NCI-H1436 treated with DMSO at 0.1 percent for 48 hours (cell line): ENCODE measurements at places on chromosomes 1 and 21.

GRCh38 chr1:32256473-32257226 is 5.6 kb downstream of the LCK start:
- no peak for DNase-seq

GRCh38 chr1:6899621-6900020 is 114.4 kb downstream of the CAMTA1 start:
- DNase-seq = no peak

DNA sequence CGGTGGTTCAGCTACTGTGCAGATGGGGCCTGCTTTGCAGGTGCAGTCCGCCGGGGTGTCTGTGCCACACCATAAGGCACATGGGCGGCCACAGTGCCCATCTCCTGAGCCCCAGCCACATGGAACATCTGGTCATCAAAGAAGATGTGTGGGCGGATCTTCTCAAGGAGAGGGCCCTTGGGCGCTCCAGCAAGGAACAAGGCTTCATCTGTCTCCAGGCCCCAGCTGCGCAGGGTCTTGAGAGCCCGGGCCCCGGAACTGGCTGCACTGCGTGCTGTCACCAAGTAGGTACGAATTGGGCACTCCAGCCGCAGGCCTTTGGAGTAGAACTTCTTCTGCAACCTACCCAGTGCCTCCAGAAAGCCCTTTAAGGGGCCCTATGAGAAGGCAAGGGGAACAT is 12.8 kb downstream of the NT5C1A start:
- DNase-seq = no peak

- DNase-seq = no peak
Observed at GRCh38 chr21:45292399-45293219, 4.9 kb upstream of the POFUT2 start.

DNA sequence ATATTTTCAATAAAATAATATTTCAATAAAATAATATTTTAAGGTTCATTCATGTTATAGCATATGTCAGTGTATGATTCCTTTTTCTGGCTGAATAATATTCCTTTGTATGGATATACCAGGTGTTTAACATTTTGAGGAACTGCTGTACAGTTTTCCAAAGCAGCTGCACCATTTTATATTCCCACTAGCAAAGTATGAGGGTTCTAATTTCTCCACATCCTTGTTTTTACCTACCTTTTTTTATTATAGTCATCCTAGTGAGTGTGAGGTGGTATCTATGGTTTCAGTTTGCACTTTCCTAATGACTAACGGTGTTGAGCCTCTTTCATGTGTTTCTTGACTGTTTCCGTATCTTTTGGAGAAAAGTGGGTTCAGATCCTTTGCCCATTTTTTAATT is 5.2 kb downstream of the DEGS1 start:
- no peak for DNase-seq

DNA sequence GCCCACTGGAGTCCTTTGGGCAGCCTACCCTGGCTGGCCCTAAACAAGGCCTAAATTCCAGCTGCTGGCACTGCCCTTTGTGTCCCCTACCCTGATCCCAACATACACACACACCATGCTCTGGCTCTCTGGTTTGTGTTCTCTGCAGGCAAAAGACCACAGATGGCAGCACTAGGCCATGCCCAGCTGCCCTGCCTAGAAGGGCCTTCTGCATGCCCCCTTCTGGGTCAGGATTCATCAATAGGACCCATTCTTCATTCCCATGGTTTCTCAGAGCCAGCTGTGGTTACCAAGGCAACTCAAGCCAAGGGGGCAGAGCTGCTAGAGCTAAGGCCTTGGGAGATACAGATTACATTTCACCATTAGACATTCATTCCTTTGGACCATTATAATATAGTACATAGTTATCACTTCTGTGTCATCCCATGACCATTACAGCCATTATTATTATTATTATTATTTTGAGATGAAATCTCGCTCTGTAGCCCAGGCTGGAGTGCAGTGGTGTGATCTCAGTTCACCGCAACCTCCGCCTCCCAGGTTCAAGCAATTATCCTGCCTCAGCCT is 17.5 kb downstream of the ASAP3 start:
- DNase-seq = no peak

- DNase-seq = no peak
Observed at GRCh38 chr1:58290685-58291372, 255.7 kb downstream of the OMA1 start.

DNA sequence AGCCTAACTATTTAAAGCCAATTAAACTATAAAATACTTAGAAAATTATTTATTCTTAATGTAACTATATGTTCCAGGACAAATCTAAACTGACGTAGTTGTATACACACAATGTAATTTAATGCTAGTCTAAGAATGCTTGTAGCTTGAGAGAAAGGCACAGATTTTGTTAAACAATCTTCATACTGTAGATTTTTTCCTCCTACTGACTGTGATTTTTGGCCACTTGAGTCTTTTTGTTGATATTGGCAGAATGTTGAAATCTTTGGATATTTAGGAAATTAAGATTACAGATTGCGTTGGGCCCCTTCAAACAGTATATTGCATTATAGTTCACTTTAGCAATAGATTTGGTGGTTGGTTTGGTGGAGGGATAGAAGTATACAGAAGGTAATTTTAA is 40.5 kb downstream of the ATF3 start:
- DNase-seq = no peak

- DNase-seq = no peak
Observed at GRCh38 chr1:164707868-164708331, 148.9 kb downstream of the PBX1 start.

- DNase-seq = no peak
Observed at GRCh38 chr1:159704481-159704880, 9.9 kb downstream of the CRP start.

DNA sequence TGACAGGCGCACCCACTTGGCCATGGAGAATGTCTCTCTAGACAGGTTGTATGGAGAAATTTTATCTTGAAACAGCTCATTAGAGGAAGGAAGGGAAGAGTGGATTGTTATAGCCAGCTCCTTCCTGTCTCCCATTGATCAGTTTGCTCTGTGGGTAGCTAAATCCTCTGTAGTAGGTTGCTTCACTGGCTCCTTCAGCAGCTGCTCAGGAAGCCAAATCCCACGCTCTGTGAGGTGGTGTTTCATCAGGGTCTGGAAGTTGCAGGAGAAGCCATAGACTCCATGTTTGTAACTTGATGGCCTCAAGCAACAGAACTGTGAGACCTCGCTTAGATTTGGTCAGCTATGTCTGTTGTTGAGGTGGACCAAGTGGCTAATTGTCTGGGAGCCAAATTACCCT is 6.8 kb upstream of the NFYC start:
- DNase-seq = no peak

- no peak for DNase-seq
Observed at GRCh38 chr1:155334962-155335361, 14.3 kb downstream of the RUSC1 start.

DNA sequence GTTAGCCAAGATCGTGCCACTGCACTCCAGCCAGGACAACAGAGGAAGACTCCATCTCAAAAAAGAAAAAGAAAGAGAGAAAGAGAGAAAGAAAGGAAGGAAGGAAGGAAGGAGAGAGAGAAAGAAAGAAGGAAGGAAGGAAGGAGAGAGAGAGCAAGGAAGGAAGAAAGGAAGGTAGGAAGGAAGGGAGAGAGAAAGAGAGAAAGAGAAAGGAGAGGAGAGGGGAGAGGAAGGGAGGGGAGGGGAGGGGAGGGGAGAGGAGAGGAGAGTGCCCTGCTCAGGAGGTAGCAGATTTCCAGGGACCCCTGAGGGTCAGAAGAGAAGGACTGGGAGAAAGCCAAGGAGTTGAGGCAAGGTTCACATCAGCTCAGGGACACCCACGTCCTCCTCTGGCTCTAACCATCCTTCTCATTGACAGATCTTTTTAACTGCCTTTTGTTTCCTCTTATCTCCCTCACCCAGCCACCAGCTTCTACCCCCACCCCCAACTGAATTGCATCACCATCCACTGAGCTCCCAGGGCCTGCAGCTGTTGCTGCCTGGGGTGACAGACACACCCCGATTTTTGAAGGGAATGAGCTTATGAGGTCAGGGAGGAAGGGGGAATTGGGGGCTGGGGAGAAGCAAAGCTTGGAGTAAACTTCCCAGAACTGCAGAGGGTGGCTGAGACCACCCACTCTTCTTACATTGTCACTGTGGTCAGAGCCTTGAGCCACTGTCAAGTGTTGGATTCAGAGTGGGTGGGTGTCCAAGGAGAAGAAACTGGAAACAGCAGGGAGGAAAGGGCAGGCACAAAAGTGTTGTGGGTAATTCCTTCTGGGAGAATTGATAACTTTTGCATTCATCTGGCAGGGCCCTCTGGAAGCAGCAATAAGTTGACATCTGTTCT is 91.6 kb downstream of the GLUL start:
- DNase-seq = no peak

DNA sequence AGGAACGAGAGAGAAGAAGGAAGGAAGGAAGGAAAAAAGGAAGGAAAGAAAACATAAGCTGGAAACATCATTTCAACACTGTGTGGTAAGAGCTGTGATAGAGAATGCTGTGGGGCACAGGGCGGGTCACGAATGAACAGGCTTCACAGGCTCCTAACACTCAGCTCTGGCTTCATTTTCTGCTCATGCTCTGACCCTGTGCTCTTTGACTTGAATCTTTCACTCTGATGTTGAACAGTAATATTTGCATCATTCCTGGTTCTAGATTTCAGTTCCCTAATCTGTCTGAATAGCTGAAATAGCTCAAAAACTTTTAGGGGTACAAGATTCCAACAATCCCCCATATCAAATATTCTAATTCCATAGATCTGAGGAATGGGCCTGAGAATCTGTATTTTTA is 207.3 kb downstream of the LHX8 start:
- no peak for DNase-seq

DNA sequence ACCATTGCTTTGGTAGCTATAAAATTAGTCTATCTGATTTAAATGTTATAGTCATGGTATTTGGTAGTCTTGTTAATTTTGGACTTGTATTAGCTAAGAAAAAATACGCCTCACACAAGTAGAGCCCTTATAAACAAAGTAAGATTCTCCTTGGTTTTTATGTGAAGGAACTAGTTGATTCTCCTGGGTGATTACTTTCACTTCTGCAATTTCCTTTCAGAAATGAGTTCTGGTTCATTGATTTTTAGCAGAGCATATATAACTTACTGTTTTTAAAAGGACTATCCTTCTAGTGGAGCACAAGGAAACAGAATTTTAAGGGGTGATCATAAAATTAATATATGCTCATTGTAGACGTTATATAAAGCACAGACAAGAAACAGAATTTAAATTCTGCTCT is 120.1 kb downstream of the BACH1 start:
- DNase-seq = no peak

DNA sequence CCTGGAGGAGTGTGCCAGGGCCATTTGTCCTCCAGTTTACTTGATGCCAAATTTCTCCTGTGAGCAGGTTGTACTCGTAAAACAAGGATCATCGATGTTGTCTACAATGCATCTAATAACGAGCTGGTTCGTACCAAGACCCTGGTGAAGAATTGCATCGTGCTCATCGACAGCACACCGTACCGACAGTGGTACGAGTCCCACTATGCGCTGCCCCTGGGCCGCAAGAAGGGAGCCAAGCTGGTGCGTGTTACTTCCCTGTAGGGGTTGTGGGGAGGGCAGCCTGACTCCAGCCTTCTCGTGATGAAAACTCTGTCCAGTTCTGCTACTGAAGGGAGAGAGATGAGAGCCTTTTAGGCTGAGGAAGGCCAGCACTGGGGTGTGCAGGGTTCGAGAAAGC is 2.2 kb downstream of the RPS8 start:
- DNase-seq = no peak

DNA sequence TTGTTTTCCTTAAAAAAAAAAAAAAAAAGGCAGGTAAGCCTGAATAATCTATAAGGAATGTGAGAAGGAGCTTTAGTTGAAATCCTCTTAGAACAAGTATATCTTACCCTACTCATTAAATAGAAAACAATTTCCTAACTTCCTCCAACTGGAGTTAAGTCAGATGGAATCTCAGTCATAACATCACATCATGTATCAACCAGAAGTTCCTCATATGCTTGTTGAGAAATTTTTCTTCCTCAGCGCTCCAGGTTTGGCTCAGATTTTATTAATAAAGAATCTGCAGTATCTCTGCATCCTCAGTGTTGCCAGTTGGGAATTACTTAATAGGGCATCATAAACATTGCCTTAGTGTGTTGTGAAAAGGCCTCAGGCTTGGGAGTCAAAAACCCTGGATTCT is 37.6 kb downstream of the DUSP10 start:
- DNase-seq = no peak

DNA sequence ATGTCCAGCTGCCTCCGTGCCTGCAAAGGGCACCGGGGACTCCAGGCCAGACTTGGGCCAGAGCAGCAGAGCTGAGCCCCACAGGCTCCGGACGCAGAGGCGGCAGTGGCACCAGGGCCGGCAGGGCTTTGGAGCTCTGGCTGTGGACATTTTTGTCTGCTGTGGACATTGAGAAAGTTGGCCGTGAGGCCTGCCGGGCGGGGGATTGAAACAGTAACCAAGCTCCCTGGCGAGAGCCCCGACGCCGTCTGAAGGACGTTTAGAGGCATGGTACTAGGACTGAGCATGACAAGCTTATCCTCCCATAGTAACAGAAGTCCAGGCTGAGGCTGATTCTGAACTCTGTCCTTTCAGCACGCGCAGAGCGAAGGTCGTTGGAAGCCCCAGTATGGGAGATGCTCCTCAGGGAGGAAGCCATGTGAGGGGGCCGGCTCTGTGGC is 323.8 kb downstream of the AMY1C start:
- DNase-seq = no peak

DNA sequence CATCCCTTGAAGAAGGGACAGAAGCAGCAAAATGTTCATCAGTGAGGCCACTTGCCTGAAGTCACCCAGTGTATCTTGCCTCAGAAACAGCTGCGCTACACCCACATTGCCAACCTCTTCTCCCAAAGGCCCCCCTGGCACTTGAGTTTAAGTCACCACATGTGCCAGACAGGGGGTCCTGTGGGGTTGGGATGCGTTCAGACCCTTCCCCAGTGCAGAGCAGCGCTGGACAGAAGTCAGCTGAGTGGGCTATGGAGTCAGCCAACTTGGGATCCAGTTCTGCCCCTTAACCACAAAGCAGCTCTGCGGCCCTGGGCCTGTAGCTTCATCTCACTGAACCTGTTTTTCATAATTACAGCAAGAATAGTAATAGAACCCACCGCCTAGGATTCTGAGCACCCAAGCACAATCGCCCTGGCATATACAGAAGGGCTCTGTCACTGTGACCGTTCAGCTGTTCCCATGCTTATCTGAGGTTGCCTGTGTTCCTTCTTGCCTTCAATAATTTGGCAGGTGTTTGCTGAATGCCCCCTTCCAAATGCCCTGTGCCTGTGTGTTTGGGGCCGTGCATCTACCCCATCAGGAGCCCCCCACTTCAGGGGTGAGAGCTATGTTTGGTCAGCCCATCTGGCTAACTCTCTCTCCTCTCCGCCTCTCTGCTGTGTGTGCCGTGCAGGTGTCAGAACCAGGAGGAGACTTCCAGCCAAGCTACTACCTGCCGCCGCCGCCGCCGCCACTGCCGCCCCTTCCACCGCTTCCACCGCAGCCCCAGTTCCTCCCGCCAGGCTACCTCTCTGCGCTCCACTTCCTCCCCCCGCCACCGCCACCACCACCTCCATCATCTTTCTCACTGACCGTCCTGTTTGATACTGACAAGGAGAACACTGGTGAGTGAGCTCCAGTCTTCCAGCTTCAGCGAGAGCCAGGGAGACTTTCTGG is 5.0 kb downstream of the DMRTB1 start:
- no peak for DNase-seq
